ENCODE measurements at places on chromosomes 12 and 14.
A peak's percentile ranks its signal among the peaks of the same experiment; 100 is the strongest.

- no peak for DNase-seq
Observed at GRCh38 chr12:50192236-50192635, 25.1 kb upstream of the CERS5 start.

GRCh38 chr12:92915365-92915764 lies 13.7 kb downstream of the EEA1 start:
- DNase-seq, result no peak

DNA sequence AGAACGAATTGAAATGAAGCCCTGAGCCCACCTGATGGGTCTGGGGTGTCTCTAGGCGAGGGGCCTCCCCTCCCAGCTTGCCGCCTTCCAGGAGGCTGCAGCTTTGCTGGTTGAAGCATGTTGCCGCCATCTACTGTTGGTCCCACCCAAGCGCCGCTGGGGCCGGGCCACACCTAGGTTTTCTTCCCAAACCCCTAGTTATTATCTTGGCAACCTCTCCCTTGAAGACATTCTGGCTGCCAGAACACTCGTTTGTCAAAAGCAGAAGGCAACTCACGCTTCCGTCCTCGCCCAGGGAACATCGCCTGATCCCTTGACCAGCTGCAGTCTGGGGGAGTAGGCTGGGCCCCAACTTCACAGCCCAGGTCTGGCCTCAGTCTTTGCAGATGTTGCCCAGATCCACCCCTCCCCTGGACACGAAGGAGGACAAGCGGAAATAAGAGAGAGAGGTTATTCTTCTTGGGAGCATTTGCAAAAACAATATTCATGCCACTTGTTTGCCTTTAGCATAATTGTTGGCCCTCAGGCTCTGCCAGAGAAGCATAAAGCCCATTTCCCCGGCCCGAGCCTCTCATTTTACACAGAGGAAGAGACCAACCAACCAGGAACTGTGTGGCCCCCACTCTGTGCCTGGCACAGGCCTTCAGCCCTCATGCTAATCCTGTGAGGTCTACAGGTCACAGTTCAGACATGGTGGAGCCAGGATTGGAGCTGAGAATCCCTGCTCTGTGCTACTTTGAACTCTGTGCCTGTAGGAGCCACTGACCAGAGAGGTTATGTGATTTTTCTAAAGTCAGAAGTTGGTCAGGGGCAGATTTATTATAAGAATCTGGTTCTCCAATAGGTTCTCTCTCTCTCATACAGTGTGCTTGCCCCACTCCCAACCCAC lies 6.8 kb downstream of the EMP1 start:
- peak; percentile 35 for DNase-seq

DNA sequence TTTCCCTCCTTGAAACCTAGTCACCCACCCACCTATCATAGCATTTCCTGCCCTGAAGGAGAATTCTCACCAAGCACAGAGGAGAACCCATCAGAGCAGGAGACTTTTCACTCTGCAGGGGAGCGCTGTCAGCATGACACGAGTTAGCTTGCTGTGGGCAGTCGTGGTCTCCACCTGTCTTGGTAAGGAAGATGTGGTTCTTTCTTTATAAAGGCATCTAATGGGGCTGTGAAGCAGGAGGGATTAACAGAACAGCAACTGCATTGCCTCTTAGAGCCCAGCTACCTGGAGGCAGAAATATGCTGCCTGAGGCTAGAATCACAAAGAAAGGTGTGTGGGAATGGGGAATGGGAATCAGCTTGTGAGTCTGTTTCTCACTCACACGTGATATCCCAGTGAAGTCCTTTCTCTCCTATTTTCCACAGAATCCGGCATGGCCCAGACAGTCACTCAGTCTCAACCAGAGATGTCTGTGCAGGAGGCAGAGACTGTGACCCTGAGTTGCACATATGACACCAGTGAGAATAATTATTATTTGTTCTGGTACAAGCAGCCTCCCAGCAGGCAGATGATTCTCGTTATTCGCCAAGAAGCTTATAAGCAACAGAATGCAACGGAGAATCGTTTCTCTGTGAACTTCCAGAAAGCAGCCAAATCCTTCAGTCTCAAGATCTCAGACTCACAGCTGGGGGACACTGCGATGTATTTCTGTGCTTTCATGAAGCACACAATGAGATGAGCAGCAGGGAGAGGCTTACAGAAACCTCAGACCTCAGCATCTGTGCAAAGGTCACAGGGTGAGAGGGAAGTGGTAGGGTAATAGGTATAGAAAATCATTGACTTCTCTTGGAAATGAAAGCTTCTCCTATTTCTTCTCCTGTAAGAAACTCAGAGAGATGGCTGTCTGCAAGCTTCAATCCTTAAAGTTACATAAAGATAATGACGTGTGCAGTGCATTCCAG lies 316.9 kb downstream of the DAD1 start:
- DNase-seq, result no peak

GRCh38 chr12:124778411-124778810 lies 85.3 kb downstream of the SCARB1 start:
- DNase-seq, result peak; percentile 43

- no peak for DNase-seq
Observed at GRCh38 chr14:89551955-89552354, 134.9 kb upstream of the FOXN3 start.

- no peak for DNase-seq
Observed at GRCh38 chr12:109147954-109148353, 31.6 kb downstream of the ACACB start.

- DNase-seq, result no peak
Observed at GRCh38 chr12:110923192-110923591, 2.8 kb upstream of the MYL2 start.

DNA sequence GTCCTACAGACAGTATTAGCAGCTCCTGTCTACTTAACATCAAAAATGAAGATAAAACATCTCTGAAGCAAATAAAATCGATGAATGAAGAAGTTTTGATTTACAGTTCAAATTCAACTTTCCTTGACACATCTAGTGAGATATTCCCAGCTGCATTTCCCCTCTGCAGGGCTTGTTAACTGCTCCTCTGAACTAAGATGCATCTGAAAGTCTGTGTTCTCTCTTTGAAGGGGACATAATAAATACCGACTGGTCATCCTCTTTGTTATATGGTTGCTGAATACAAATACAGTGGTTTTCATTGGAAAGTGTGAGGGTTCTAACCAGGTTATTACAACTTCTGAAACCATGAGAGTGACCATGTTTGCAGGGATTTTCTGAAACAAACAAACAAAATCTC lies 266.4 kb upstream of the SLC16A7 start:
- DNase-seq, result no peak

GRCh38 chr12:16531621-16532020 lies 74.3 kb downstream of the LMO3 start:
- DNase-seq, result no peak

- no peak for DNase-seq
Observed at GRCh38 chr14:97824218-97824617, 1027.0 kb downstream of the VRK1 start.

- no peak for DNase-seq
Observed at GRCh38 chr12:94586589-94587259, 63.6 kb downstream of the TMCC3 start.

DNA sequence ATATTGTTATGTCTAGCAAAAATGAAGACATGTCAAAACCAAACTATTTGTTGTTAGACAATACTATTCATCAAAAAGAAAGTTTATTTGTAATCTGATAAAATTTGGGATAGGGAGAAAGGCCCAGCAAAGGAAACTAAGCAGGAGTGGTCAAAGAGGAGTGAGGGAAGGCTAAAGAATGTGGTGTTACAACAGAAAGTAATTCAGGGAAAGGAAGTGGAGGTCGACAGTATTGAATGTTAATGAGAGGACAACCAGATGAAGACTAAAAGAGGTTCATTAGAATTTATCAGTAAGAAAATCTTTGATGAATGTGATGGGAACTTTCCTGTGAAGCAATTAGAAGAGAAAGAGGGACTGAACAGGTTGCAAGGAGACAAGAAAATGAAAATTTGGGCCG lies 33.9 kb downstream of the PLCZ1 start:
- no peak for DNase-seq

DNA sequence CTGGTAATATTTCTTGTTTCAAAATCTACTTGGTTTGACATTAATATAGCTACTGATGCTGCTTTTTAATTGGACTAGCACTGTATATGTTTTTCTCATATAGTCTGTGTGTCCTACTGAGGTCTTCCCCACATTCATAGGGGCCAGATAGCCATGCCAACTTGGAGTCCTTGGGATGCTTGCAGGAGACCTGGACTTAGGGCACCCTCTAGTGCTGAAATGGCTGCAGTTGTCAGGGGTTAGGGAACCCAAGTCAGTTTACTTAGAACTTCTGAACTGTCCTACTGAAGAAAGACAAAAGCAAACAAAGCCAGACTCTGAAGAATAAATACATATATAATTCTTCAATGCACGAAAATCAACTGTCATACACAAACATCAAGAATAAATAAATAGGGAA lies 279.9 kb upstream of the SYT1 start:
- no peak for DNase-seq

GRCh38 chr14:56170028-56170427 lies 51.8 kb downstream of the PELI2 start:
- DNase-seq, result no peak

DNA sequence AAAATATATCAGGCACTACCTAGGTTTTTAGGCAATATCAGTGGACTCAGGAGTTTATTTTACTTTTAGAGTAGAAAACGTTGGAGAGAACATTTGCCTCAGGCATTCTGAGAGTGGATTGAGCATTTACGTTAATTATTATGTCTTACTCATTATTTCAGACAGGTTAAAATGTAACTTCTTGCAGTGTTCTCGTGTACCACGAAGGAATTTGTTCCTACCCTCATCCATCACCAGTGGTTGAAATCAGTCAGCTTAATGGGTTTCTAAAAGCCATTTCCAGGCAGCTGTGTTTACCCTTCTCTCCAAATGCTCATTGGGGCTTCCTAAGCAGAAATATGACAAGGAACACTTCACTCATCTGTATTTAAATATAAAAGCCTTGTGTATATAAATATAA lies 9.1 kb upstream of the LDHB start:
- DNase-seq, result no peak

DNA sequence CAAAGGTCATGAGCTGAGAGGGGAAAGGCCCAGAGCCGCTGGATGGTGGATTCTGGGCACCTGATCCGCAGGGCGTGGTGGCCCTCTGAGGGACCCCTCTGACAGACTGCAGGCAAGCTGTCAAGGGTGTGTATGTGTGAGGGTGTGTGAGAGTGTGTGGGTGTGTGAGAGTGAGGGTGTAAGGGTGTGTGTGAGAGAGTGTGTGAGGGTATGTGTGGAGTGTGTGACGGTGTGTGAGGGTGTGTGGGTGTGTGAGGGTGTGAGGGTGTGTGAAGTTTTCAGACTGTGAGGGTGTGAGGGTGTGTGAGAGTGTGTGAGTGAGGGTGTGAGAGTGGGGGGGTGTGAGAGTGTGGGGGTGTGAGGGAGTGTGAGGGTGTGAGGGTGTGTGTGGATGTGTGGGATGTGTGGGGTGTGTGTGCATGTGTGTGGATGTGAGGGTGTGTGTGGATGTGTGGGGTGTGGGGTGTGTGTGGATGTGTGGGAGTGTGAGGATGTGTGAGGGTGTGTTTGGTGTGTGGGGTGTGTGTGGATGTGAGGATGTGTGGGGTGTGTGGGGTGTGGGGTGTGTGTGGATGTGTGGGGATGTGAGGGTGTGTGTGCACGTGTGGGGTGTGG lies 156.7 kb downstream of the TMEM121 start:
- DNase-seq, result no peak

DNA sequence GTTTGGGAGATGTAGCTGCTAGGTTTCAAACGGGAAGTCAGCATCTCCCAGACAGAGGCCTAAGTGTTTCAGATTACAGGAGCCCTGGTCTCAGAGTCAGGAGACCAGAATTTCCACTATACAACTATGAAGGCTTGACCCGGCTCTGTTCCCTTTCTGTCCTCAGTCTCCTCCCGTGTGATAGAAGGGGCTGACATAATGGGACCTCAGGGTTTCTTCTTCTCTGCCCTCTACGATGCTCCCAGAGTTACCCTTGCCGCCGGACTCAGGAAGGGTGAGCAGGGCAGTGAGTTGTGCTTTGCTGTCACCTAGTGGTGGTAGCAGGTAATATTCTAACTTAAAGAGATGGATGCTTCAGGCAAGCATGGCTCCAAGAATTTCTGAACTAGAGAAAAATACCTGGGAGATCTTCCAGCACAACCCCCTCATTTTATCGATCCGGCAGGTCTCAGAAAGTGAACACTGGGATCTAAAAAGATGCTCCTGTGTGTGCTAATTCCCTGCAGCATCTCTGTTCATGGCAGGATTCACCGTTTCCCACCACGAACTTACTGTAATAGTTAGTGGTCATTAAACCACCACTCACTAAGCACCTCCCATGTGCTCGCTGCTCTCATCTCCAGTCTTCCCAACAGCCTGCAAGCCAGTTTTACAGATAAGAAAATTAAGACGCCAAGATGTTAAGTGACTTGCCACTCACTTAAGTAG lies 84.4 kb downstream of the VWF start:
- peak; percentile 54 for DNase-seq

DNA sequence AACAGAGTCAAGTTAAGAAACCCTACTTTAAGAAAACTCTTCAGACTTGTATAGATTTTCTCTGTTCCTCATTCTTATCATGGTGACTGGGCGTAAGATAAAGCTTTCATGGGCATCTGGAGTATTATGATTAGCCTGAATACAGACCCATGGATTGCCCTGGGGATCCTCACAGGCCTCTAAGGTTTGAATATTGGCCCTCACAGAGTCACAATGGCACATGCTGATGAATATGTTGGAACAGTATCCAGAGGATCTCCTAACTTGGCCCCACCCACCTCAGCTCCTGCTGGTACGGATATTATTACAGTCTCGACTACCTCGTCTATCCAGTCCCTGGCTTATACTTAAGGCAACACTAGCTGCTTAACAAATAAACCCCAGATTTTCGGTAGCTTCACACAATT lies 8.1 kb downstream of the OSBPL8 start:
- no peak for DNase-seq

- no peak for DNase-seq
Observed at GRCh38 chr12:81627336-81628189, 131.6 kb downstream of the PPFIA2 start.

DNA sequence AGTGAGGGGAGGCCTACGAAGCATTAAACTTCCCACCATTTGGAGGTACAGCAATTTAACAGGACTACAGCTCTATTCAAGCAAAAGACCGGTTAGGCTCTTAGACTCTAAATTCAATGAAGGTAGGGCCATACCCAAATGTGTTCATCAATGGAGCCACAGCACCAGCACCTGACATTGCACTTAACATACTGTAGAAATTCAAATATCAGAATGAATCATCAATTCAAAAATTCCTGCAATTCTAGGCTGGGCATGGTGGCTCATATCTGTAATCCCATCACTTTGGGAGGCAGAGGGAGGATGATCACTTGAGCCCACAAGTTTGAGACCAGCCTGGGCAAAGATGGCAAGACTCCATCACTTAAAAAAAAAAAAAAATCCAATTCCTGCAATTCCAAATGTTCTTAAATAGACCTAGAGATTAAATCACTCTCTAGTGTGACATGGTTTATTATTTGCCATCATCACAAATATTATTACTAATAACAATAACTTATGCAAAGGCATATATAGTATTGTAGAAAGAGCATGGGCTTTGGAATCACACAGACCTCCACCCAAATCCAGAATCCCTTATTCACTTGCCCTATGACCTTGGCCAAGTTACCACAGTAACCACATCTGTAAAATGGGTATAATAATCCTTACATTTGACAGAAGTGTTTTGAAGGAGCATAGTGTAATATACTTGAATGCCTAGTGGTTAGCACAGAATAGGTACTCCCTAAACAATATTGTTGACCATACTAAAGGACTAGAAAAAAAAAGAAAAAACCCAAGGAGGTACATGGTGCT lies 59.4 kb downstream of the CIT start:
- DNase-seq, result no peak
